ENCODE measurements at places on chromosomes 13 and 19.

DNA sequence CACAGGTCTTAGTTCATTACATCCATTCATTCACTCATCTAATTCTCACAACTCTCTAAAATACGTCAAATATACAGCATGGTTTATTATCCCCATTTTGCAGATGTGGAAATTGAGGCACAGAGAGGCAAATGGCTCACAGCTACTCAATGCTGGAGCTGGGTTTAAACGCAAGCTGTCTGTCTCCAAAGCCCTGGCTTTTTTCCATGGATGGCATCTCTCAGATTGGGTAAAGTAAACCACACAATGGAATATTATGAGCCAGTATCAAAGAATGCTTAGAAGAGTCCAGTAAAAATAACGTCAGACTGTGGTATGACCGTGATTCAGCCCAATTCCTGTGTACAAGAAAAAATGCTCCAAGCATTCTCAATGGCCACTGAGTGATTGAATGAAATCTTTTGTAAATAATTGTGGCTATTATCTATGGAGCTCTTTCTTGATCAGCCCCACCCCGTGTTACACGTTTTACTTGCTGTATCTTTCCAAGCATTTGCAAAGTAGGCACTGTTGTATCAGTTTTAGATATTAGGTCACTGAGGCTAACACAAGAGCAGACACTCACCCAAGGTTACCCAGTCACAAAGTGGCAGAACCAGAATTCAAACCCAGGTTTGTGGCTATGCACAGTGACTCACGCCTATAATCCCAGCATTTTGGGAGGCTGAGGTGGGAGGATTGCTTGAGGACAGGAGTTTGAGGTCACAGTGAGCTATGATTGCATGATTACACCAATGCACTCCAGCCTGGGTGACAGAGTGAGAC, 5.5 kb upstream of the ACP7 start:
- DNase-seq = no peak

- DNase-seq = no peak
These were observed 87.6 kb downstream of the MYCBP2 start for GRCh38 chr13:77239312-77239711.

- DNase-seq = no peak
These were observed 11.4 kb downstream of the ZNF331 start for GRCh38 chr19:53549340-53549739.

- DNase-seq = no peak
These were observed 43.3 kb downstream of the NAA16 start for GRCh38 chr13:41354416-41354815.

- no peak for DNase-seq
These were observed 7.7 kb downstream of the DGKH start for GRCh38 chr13:42056146-42056545.

DNA sequence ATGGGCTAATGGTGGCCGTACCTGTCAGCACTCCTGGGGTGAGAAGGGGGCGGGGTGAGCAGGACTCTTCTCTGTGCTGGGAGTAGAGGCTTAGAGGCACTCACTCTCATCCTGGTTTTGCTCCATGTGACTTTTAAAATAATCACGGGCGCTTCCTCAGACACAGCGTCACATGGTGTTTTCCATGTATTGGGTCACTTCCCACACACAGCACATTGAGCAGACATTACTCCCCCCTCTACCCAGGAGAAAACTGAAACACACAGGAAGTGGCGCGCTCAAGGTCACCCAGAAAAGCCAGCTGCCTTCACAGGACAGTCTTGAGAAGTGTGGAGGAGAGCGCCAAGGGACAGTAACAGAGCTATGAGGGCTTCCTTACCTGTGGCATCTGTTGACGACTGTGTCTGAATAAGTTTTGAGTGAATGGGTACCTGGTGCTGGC, 23.2 kb downstream of the SPATA13 start:
- DNase-seq = no peak

DNA sequence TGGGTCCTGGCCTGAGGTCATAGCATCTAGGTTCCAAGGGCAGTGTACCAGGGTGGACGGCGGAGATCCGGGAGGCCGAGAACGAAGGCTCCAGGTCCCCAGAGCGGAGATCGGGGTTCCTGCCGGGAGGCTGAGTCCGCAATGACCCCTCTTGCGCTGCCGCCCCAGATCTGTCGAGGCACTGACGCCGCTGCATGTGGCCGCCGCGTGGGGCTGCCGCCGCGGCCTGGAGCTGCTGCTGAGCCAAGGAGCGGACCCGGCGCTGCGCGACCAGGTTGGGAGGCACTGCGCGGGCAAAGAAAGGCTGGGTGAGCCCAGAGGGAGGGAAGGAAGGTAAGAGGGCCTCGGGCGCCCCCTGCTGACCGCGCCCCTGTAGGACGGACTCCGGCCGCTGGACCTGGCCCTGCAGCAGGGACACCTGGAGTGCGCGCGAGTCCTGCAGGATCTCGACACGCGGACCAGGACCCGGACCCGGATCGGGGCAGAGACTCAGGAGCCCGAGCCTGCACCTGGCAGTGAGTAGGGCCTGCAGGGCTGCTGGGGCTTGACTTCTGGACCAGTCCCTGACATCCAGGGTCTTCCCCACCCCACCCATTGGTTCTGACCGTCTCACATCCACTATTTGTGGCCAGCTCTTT, 906 bp downstream of the ANKLE1 start:
- DNase-seq = peak; percentile 80

DNA sequence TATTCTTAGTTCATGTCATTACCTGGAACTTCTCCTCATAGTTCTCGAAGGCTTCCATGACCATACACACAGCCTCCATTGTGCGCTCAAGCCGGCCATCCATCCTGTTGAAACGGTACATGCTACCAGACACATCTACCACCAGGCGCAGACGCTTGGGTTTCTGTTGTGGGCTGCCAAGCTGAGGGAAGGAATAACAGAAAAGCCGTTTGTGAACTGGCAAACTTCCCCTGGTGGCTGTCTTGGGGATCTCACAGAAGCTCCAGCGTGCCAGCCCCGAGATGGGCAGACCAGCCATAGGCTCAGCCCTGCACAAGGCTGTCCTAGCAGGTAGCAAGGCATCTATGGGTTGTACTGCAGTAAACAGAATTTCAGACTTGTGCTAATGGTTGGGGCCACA, 130.1 kb downstream of the RGCC start:
- DNase-seq = no peak

DNA sequence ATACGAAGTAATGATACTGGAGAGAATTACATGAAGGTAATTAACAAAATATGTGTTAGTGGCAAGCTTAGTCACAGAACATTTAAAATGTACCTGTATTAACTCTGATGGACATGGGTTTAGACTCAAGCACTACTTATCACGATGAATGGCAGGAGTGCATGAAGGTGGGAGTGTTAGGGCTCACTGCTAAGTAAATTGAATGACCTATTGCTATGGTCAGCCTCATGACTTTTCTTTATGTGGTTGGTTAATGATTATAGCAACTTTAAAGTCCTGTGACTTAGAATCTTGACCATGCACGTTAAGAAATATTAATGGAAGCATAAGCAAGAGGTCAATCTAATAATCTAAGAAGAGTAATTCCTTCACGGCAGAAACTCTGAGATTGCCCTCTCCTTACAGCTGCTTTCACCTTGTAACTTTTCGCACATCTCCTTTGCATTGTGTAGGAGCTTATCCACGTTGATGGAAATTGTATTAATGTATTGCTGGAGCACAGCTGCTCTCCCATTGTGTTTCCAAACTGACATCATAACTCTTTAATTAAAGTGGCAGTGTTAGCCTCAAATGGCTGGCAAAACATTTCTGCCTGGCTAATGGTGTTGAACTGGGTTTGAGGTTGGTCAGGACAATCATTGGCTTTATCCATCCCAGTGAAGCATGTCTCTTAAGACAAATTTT, 114.5 kb downstream of the RXFP2 start:
- no peak for DNase-seq

DNA sequence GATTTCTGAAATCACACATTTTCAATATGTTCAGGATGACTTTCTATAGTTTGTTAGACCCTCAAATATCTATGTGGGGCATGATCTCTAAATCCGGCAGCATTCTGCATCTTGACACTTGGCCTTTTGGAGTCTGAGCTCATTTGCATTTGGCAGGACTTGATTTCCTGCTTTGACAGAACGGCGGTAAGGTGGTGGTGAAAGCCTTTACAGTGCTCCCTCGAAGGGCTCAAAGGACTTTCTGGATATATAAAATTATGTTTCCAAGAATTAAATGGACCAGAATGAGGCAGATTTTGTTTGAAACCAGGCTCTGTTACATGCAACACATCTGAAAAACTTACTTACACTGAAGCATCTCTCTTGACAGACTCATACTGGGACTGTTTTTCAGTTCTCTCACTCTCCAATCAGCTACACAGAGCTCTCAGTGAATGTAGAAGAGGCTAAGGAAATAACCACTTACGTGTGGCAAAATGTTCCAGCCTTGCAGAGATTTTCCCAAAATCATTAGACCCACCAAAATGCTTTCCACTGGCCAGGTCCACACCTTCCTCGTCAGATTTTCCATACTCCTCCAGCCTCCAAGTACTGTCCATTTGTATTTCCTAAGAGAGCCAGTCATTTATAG, 207.2 kb downstream of the SPRY2 start:
- DNase-seq = no peak

DNA sequence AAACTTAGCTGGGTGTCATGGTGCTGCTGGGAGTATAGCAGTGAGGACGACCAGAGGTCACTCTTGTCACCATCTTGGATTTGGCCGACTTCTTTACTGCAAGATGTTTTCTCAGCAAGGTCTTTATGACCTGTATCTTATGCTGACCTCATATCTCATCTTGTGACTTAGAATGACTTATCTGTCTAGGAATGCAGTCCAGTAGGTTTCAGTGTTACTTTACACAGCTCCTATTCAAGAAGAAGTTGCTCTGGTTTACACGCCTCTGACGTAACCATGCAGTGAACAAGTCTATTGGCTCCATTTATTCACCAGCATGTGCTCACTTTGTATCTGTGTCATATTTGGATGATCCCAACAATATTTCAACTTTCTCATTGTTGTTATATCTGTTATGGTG, 26.7 kb downstream of the ZNF850 start:
- DNase-seq = no peak

DNA sequence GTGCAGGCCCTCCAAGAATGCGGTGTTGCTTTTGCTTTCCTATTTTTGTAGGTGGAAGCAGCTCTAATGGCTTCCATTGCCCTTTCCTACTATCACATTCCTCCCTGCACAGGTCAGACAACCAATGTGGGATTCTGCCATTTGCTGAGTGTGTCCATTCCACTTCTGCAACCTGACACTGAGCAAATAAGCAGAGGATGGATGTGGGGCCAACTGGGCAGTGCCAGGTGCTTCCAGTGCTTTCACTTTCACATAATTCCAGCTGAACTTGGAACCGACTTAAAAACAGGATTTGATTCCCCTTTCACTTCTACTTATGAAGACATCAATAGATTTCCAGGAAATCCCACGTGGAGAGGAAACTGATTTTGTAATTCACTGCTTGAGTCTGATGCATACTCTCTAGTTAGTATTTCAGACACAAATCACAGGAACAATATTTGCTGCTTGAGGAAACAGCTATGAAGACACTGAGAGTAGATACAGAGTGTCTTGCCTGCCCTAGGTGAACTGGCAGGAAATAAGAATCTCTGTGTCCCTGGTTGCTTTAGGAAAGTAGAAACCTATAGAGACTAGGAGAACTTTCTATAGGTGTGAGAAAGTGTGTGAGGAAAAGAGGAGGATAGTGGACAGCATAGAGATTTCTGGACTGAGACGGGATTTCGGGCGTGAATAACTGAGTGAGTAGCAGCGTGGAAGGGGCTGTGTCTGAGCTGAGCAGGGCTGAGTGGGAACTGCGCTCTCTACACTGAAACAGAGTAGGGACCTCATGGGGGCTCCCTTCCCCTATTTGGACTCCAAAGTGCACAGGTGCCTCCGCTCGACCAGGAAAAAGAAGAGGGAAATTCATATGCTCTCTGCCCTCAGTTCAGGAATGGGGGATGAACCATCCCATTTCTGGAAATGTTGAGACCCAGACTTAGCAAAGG, 22.5 kb downstream of the LGALS16 start:
- DNase-seq = peak; percentile 30

- no peak for DNase-seq
These were observed 1200.7 kb downstream of the SLITRK1 start for GRCh38 chr13:82681535-82681934.

GRCh38 chr13:97004886-97005285, 10.6 kb upstream of the OXGR1 start:
- DNase-seq = no peak

DNA sequence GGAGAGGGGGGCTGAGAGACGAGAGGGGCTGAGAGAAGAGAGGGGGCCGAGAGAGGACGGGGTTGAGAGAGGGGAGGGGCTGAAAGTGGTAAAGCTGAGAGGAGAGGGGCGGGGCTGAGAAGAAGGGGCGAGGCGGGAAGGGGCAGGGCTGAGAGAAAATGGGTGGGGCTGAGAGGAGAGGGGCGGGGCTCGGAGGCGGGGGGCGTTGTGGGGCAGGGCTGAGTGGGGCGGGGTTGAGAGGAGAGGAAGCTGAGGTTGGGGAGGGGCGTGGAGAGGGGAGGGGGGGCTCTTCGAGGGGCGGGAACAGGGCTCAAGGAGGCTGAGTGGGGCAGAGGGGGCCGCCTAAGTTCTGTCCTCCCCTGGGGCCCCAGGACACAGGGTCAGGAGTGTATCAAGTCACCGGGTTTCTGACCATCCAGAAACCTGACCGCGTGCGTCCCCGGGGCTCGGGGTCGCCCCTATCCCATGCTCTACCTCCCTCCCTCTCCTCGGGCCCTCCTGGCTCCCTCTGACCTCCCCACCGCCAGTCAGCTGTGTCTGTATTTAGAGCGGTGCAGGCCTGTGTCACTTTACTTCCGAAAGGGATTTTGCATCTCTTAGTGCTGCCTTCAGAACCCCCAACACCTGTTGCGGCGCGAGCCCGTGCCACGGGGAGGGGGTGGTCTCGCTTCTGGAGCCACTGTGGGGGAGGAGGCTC, 38.6 kb upstream of the SEMA6B start:
- DNase-seq = peak; percentile 49

- DNase-seq = peak; percentile 14
These were observed 13.0 kb upstream of the BICRA start for GRCh38 chr19:47595944-47596343.

DNA sequence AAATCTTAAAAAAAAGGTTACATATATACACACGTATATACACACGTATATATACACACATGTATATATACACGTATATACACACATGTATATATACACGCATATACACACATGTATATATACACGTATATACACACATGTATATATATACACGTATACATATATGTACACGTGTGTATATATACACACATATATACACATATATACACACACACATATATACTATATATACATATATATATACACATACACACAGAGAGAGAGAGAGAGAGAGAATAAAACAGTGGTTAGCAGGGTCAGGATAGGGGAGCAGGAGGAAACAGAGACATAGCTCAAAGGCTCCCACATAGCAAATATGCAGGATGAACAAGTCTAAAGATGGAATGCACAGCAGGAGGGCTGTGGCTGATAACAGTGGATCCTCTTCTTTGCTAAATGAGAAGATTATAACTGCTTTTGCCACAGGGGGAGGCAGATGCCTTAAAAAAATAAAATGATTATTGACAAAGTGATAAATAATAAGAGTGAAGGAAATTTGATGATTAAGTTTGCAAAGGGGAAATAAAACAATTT, 714.5 kb downstream of the UQCRFS1 start:
- DNase-seq = no peak

- no peak for DNase-seq
These were observed 112.0 kb upstream of the OXGR1 start for GRCh38 chr13:97106323-97106722.
